Uterus (tissue), 4 donors: ENCODE measurements at places on chromosomes 13 and 19. TPM values are rescaled to one million over a fixed set of nuclear protein-coding genes. Genes with fewer than 3 reads are reported as not detected.
A peak's percentile ranks its signal among the peaks of the same experiment; 100 is the strongest.

The KLK11 gene
- total RNA-seq, result not detected

The CGB5 gene
- total RNA-seq, result not detected

The ZNF667 gene
- 8.8 TPM for total RNA-seq

The SIGLECL1 gene
- total RNA-seq, result 0.55 TPM

The OR7C1 gene
- total RNA-seq, result not detected

The GGN gene
- total RNA-seq, result not detected

The TMPRSS9 gene
- total RNA-seq, result not detected

The GAS6 gene
- 130 TPM for total RNA-seq

The MAST1 gene
- not detected for total RNA-seq

The ZNF90 gene
- 9.8 TPM for total RNA-seq

DNA sequence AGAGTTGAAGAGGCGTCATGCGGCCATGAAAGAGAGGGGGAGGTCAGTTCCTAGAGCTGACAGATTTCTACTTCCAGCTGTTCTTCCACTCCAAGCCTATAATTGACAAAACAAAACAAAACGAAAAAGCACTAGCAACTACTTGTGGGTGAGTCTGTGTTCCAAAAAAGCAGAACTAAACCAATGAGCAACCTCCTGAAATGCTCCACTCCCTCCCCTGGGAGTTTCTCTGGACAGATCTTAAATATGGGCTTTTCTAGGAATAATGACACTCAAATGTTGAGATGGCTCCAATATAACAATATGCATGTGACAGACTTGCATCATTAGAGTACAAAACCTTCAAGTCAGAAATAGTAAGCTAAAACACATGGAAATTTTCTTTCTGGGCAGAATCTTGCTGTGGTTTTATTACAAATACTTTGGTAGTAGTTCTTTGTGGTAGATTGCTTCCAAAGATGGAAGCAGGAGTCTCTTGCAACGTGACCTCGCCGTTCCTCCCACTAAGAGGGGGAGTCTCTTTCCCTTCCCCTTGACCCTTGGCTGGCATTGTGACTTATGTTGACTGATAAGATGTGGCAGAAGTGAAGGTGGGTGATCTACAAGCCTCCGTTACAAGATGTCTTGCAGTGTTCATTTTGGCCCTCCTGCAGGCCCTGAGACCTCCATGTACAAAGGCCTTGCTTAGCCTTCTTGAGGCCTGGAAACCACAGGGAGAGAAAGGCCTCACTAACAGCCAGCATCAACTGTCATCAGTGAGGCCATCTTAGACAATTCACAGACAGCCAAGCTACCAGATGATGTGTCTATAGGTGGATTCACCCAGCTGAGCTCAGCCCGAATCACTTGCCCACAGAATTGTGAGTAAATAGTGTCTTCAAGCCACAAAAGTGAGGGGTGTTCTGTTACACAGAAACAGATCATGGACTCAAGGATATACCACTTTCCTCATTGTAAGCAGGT is 173.1 kb upstream of the RFC3 start:
- peak; percentile 50 for DNase-seq

- DNase-seq, result peak; percentile 95
These were observed 11.9 kb upstream of the GDF15 start for GRCh38 chr19:18373892-18374629.

DNA sequence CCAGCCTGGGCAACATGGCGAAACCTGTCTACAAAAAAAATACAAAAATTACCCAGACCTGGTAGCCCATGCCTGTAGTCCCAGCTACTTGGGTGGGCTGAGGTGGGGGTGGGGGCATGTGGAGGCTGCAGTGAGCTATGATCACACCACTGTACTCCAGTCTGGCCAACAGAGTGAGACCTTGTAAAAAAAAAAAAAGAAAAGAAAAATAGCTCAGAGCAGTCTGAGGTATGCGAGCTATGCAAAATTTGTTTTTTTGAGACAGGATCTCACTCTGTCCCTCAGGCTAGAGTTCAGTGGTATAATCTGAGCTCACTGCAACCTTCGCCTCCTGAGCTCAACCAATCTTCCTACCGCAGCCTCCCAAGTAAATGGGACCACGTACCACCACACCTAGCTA is 7.1 kb upstream of the TOMM40 start:
- no peak for DNase-seq

- DNase-seq, result peak; percentile 88
These were observed 7.7 kb downstream of the PNMA8B start for GRCh38 chr19:46487802-46488445.

DNA sequence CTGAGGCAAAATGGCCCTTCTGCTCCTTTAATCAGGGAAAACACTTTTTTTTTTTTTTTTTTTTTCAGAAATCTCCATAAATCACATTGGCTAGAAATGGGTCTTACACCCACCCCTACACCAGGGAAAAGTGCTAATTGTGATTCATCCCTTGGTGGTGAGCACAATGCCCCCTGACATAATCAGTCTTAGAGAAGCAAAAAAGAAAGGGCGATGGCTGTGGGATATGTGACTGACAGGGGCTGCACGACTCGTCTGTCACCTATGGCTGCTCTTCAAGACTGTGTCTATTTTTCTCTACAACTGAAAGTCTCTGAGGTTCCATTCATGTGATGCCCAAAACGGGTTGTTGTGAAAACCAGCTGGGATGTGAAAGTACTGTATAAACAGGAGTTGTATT is 3.6 kb upstream of the GPC6 start:
- no peak for DNase-seq

DNA sequence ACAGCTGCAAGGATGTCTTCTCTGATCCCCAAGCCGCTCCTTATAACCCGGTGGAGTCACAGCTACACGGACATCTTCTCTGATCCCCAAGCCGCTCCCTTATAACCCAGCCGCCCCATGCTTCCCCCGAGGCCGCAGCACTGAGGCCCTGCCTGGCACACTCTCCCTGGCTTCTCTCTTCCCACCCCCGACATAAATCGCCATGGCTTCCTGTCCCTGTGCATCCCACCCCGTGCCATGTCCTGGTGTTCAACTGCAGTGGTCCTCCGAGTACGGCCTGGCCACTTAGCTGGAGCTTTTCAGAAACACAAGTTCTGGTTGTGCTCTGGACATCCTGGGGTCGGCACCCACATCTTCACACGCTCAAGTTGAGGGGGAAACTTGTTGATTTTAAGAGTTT is 60.4 kb downstream of the RASA3 start:
- no peak for DNase-seq

DNA sequence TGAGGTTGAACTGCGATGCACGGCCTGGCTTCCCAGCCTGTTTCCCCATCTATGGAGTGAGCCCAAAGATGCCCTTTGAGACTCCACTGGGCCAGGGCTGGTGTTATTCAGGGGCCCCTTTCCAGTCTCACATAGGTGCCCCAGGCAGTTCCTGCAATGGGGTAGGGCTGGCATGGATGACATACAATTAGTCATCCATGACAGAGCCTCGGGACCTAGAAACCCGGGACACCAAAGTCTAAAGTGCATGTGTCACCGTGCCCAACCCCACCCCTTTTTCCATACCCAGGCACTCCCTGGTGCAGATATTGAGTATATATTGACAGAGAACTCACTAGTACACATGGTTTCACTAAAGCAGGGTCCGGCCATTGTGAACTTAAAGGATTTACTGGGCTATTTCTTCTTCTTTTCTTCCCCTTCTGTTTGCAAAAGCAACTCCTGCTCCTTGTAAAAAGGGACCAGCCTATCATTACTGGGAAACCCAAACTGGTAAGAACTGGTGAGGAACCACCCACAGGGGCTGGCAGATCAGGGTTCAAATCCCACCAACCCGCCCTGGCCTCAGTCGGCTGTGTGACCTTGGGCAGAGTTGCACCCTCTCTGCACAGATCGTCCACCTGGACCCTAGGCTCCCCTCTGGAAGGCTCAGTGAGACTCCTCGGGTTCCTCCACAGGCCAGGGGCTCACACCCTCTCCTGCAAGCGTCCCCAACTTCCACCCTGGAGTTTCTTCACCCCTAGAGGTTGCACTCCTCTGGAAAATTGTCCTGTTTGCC is 2.7 kb downstream of the B3GNT3 start:
- no peak for DNase-seq

- DNase-seq, result no peak
These were observed 30.0 kb upstream of the KBTBD7 start for GRCh38 chr13:41224113-41225110.

GRCh38 chr13:42990291-42991232 is 1.5 kb downstream of the EPSTI1 start:
- no peak for DNase-seq
